ENCODE measurements at places on chromosomes 12 and 14.

DNA sequence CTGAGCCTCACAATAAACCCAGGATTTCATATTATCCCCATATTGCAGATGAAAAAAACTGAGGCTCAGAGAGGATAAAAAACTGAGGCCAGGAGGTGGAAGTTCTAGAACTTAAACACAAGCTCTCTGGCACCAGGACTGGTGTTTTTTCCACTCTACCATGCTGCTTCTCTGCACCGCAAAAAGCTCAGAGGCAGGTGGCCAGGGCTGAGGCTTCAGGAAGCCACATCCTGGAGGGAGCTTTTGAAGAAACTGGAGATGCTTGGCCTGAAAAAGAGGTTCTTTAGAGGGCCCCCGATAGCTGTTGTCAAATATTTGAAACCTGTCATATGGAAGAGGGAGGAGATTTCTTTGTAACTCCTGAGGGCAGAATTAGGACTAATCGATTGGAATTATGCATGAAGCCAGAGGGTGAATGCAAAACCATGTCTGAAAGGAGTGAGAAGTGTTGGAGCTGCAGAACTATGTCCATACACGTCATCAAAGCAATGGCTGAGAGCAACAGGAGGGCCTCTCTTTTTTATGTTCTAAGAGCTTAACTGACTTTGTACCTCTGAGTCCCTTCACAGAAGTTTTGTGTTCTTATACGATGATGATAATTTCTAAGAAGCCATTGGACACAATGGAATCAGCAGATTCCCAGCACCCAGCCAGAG, 448.6 kb downstream of the FUT8 start:
- DNase-seq, result no peak

GRCh38 chr14:50822501-50823042, 8.4 kb downstream of the NIN start:
- peak; percentile 58 for DNase-seq

- DNase-seq, result no peak
Observed at GRCh38 chr14:96173636-96174475, 30.8 kb upstream of the BDKRB2 start.

DNA sequence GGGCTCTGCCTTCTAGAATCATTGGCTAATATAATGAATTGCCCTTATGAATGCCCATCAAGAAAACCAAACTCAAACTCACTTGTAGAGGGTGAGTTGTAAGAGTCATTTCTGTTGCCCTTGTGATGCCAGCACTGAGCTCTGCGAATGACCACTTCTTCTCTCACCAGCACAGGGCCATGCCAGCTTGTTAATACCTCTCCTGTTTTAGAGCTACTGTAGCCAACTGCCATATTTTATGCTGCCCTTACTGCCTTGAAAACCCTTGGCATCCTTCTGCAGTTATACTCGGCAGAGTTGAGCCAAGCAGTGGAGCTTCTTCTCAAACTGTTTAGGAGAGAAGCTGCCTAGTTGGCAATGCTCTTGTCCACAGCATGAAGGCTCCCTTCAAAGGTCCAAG, 8.1 kb downstream of the KRT75 start:
- no peak for DNase-seq
